ENCODE measurements at places on chromosomes 1 and 21. TPM values are rescaled to one million over a fixed set of nuclear protein-coding genes. Genes with fewer than 3 reads are reported as not detected.
A peak's percentile ranks its signal among the peaks of the same experiment; 100 is the strongest.

HCRTR1 gene
- total RNA-seq: not detected

GRCh38 chr1:226994586-226995364 is 54.7 kb downstream of the COQ8A start:
- no peak for DNase-seq

OR2T29 gene
- not detected for total RNA-seq

GRCh38 chr1:219398815-219399396 is 214.0 kb downstream of the ZC3H11B start:
- DNase-seq: no peak

- no peak for DNase-seq
Observed at GRCh38 chr1:168913711-168914463, 184.9 kb upstream of the DPT start.

- no peak for DNase-seq
Observed at GRCh38 chr1:3393024-3393986, 61.2 kb upstream of the ARHGEF16 start.

- DNase-seq: no peak
Observed at GRCh38 chr1:152160576-152160975, 1.5 kb upstream of the RPTN start.

CD48 gene
- total RNA-seq: 1.1 TPM

DNA sequence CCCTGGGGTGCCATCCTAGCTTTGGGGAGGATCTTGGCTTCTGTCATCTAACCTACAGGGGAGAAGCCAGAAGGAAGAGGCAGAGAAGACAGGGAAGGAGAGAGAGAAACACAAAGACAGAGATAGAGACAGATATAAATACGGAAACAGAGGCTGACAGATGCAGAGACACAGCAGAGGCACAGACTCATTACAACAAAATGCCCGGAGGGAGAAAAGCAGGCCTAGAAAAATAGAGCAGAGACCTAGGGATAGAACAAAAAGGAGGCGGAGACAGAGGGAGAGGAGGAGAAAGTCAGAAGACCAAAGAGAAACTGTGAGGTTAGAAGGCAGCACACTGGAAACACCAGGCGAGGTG is 1.9 kb downstream of the PEAR1 start:
- DNase-seq: no peak

GRCh38 chr1:241924080-241924808 is 33.3 kb upstream of the BECN2 start:
- no peak for DNase-seq

DNA sequence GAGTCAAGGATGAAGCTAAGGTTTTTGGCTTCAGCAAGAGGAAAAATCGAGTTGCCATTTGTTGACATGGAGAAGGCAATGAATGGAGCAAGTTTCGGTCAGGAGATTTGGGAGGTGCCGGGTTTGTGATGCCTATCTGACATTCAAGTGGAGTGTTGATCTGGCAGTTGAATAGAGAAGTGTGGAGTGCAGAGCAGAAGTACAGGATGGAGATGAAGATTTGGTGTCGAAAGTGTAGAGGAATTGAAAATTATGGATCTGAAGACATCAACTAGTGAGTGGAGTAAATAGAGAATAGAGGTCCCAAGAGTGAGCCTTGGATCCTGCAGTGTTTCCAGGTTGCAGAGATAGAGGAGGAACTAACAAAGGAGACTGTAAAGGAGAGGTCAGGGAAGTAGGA is 25.9 kb downstream of the CITED4 start:
- DNase-seq: no peak

SV2A gene
- 3.3 TPM for total RNA-seq

DNA sequence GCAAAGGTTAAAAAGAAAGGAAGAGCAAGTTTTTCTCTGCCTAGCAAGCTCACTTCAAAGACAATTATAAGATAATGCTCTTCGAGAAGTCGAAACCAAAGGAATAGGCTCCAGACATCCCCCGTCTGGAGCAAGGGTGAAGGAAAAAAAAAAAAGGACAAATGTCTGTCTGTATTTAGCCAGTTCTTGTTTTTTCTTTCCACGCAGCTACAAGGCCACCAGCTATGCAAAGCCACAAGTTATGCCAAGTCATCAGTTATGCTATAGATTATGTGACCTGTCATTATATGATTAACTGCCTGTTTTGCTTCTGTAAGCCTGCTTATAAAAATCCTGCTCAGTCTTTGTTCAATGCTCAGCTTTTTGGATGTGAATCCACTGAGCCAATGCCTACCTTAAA is 2.4 kb upstream of the THEM5 start:
- DNase-seq: no peak

TBX15 gene
- 0.84 TPM for total RNA-seq

UBE2U gene
- total RNA-seq: not detected

UBAP2L gene
- total RNA-seq: 79.7 TPM

GRCh38 chr1:5287178-5288150 is 633.1 kb downstream of the AJAP1 start:
- DNase-seq: no peak

GRCh38 chr1:231949277-231950091 is 322.9 kb downstream of the DISC1 start:
- no peak for DNase-seq

- no peak for DNase-seq
Observed at GRCh38 chr1:236391008-236391407, 3.1 kb upstream of the EDARADD start.

EPHA2 gene
- total RNA-seq: 5.8 TPM

ARMH1 gene
- total RNA-seq: 0.66 TPM

MYOC gene
- total RNA-seq: 138 TPM

- no peak for DNase-seq
Observed at GRCh38 chr1:32005522-32005921, 8.1 kb upstream of the KHDRBS1 start.

GRCh38 chr1:248862998-248863881 is 4.4 kb upstream of the ZNF692 start:
- DNase-seq: peak; percentile 82

DNA sequence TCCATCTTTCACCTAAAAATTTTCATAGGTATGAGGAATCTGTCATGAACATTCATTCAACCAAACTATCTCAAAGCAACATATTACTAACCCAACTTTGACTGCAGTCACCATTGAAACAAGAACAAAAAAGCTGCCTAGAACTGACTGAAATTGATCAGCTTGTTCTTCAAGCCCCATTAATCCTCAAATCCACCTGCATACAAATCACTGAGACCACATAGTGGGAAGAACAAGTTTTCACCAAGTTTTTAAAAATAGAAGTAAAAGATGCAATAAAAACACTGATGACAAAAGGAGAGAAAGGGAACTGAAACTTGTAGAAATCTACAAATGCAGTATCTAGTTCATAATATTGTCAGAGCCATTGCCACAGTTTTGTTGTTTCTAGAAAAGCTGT is 6.1 kb downstream of the SORT1 start:
- DNase-seq: no peak

- DNase-seq: no peak
Observed at GRCh38 chr21:45383111-45383614, 21.8 kb upstream of the COL18A1 start.

DNA sequence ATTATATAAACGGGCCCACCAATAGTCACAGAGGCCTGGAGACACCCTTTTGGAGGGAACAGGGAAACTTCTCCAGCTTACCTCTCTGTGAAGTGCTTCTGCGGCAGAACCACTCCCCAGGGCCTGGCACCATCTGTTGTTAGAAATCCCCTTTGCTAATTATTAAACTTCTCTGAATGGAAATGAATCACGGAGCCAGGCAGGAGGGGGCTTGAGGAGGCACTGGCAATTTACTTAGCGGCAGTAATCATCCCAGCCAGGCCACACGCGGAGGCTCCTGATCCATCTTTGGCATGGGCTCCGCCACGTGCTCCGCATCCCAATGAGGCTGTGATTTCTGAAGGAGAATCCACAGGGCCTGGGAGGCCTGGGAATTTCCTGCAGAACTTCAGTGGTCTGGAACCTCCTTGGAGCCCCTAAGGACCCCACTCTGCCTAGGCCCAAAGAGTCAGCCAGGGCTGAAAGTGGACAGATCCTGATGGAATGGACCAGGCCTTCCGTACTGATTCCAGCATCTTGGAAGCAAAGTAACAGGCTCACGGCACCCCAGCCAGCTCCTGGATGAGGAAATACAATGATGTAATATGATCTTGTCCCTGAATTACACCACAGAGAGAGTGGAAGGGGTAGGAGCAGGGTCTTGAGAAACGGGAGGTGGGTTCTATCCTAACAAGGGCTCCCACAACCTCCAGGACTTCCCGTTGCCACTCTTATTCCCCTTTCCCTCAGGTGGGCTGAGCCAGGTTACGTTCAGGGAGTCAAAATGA is 62.3 kb downstream of the GRIK3 start:
- no peak for DNase-seq

MCOLN3 gene
- 0.65 TPM for total RNA-seq

LENEP gene
- not detected for total RNA-seq

LRRC38 gene
- total RNA-seq: not detected

SMIM1 gene
- 10.5 TPM for total RNA-seq

ERO1B gene
- total RNA-seq: 8.3 TPM

DNA sequence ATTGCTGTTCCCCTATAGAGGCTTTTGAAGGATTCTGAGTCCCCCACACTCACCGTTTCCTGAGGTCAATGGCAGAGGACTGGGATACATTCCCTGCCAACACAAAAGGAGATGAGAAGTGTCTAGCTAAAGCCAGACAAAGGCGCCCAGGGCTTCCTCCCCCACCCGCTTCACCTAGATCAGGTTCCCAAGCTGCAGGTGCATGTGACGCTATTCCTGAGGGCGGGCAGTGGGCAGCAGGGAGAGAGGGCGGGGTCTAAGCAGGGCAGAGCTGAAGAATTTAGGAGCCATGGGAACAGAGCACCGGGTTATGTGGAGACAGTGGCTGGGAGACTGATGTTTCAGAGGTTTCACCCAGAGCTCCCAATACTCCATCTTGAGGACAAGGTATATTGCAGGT is 6.0 kb upstream of the ARHGEF2 start:
- DNase-seq: no peak

DNA sequence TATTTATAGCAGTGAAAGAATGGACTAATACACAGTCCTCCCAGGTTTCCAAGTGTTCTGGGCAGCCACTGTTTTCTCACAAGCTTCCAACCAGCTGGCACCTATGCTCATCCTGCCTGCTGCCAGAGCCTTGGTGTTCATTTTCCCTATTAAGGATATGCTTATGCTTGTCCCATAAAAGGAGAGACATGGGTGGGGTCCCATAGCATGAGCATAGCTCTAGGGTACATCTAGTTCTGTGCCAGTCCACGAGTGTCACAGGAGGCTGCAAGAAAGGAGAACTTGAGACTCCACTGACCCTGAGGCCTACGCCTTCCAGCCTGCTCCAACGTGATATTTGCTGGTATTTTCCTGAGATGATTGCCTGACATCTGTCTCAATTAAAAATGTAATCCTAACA is 192.4 kb upstream of the PTGFR start:
- no peak for DNase-seq

TTC22 gene
- total RNA-seq: 0.17 TPM

DNA sequence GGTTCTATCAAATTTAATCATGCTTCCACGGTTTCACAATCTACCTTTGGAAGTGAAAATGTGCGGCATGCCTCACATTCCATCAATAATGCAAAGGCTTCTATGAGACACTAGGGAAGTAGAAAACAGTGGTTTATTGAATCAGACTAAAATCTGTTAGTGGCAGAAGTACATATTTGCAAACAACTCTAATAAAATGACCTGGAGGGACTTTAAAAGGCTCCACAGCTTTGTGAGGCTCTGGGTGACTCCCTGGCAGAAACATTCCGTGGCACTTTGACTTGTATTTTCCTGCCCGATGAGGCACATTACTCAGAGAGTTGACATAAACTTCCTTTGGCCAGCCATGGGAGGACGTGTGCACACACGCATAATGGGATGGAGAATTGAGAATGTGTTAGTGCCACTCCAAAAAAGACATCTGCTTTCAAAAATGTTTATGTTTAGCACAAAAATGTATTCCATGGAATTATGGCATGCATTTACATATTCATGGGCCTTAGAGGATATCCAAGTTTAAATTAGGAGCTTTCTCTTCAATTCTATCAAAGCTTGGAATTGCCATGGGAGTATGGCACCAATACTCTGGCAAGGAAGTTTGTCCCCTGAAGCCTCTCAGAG is 60.0 kb upstream of the SSX2IP start:
- DNase-seq: no peak

TFAP2E gene
- total RNA-seq: not detected

DNA sequence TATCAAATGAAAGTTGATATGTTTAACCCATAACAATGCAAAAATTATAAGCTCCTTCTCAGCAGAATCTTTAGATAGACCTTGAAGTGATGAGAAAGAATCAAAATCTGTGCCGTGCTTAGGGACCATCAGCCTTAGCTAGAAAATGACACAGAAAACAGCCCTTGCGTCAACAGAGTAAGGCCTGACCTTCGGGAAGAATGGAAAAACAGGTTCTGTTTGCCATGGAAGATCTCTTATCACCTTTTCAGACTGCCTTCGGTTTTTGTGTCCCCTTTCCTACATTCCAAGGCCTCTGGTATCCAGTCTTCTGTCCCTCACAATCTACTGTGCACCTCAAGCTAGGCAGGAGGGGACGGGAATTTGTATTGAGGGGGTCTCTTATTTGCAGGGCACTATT is 37.6 kb upstream of the DPT start:
- no peak for DNase-seq

TSPAN1 gene
- total RNA-seq: 1.6 TPM

- DNase-seq: no peak
Observed at GRCh38 chr1:89444791-89445190, 79.8 kb upstream of the LRRC8B start.

DNA sequence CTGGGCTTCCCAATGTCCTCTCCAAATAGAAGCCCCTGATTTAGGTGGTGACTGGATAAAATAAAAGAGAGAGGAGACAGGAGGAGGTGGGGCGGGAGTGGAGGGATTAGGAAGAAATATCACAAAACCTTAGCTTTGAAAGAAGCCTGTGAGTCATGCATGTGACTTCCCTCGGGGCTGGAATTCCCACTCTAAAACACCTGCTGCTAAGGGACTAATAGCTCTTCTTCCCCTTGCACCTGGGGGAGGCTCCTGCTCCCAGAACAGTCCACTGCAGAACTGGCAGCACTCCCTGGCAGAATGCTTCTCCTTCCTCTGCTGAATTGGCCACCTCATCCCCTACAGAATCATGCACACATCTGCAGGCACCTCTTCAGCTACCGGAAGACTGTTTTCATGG is 207.2 kb downstream of the ATG4C start:
- DNase-seq: no peak

USP24 gene
- 38.3 TPM for total RNA-seq

DNA sequence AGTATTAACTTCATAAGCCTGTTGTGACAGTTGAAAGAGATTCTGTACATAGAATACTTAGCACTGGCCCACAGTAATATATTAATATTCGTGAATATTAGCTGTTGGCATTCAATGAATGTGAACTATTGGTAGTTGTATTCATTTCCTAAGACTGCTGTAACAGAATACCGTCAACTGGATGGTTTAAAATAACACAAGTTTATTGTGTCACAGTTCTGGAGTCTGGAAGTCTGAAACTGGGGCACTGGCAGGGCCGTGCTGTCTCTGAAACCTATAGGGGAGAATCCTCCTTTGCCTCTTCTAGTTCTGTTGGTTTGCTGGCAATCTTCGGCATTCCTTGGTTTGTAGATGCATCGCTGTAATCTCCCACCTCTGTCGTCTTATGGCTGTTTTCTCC is 47.5 kb downstream of the OLFML3 start:
- no peak for DNase-seq

All from esophagus muscularis mucosa (tissue), 4 donors.